Epithelial cell of esophagus (primary cell): ENCODE measurements at places on chromosomes 2 and 18.

DNA sequence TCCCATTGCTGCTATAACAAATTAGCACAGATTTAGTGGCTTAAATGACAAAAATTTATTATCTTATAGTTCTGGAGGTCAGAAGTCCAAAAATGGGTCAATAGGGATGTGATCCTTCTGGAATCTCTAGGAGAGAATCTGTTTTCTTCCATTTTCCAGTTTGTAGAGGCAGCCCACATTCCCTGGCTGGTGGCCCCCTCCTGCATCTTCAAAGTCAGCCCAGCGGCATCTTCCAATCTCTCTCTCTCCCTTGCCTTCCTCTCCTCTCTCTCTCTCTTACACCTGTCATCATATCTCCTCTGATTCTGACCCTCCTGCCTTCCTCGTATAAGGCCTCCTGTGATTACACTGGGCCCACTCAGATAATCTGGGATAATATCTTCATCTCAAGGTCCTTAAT, 3.9 kb upstream of the AGAP1 start:
- no peak for DNase-seq

- DNase-seq = no peak
Observed at GRCh38 chr2:37748541-37748940, 77.1 kb upstream of the CDC42EP3 start.

DNA sequence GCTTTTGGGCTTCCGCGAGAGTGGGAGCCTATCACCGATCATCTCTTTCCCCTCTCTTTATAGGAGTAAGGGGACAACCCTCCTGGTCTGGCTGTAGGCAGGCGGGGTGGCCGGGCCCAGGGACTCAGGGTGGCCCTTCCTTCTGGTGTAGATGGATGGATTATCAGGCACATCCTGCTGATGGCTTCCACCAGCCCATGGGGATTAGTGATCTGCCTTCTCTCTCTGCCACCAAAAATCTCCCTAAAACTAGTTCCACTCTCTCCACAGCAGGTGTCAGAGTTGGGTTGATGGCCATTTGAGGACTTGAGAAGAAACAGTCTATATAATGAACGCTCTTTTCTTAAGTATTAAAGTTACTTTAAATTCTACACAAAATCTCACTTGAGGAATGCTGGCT, 37.4 kb downstream of the NCK2 start:
- no peak for DNase-seq

DNA sequence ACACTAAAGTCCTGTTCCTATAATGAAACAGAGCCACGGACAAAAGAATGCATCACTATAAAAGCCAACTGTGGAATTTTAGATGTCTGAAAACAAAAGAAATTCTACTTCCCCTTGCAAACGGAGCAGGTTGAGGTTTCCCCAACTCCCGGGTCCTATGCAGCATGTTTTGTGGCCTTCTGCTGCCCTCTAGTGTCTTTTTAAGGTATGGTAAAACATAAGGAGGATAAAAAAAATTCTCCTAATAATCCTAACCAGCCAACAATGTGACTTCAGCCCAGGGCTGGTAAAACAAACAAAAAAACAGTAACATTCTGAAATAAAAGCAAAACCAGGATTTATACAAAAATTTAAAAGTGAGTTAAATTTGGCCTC, 539.5 kb downstream of the NRXN1 start:
- DNase-seq = peak; percentile 66

- DNase-seq = peak; percentile 95
Observed at GRCh38 chr2:33275689-33276444, 200.6 kb upstream of the RASGRP3 start.

- DNase-seq = no peak
Observed at GRCh38 chr2:120590841-120591240, 144.8 kb upstream of the GLI2 start.

DNA sequence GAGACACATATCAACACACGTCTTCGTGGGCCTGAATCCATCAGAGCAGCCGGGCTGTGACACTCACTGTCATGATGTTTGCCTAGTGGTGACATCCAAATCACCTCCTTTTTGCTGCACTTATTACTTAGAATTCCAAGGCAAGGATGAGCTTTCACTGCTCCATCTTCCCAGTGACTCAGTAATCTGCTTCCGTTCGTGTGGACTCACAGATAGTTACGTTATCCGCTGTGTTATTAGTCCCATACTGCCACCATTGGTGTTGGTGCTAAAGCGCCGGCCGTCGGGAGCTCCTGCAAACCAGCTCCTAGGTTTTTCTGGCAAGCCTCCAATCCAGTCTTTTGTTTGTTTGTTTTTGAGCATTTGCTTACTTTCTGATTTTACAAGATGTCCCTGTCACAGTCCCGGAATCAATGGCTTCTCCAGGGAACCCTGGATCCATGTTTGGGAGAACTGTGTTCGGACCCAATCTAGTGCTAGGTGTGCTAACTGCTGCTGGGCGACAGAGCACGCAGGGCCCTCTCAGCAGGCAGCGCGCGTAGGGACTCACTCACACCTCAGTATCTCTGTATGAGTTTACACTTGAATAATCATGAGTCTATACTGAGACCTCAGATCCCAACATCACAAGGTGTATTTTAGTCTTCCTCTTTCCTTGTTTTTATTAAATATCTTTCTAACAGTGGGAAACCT, 42.6 kb downstream of the HDAC4 start:
- no peak for DNase-seq

- no peak for DNase-seq
Observed at GRCh38 chr2:218137514-218137913, 11.7 kb downstream of the CXCR2 start.

GRCh38 chr2:45278365-45279078, 269.3 kb upstream of the SIX2 start:
- DNase-seq = no peak

DNA sequence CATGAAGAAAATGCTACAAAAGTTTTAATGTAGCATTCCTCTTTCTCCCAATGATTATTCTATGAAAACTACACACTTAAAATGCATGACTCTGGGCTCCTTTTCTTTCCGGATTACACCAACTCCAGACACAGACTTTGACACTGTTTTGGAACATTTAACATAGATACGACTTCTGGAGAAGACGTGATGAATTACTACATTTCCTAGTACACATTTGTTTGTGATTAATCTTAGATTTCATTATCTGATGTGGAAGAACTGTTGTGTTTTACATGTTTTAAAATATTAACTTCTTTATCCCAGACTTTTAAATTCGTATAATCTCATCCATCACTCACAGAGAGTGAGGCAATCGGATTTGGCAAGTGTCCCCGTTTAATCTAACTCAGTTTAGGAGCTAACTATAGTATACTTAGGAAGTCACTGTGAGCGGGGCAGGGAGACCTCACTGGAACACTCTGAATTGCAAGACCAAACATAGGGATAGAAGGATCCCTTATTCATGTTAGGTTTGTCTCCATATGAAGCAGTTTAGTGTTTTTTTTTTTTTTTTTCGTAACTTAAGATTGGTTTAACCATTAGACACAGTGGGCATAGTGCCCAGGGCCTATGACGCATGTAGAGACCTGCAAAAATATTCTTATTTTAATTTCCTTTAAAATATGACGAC, 66.7 kb downstream of the PDE1A start:
- DNase-seq = peak; percentile 58

- no peak for DNase-seq
Observed at GRCh38 chr2:64193491-64193890, 49.3 kb upstream of the PELI1 start.

- DNase-seq = no peak
Observed at GRCh38 chr2:176178757-176179295, 9.6 kb upstream of the HOXD1 start.

GRCh38 chr2:19484736-19485135, 126.3 kb upstream of the OSR1 start:
- DNase-seq = no peak

- no peak for DNase-seq
Observed at GRCh38 chr2:102070058-102070642, 72.4 kb upstream of the IL1R1 start.

- no peak for DNase-seq
Observed at GRCh38 chr2:1907291-1907690, 163.0 kb upstream of the PXDN start.

GRCh38 chr2:17962876-17963275, 84.4 kb downstream of the KCNS3 start:
- peak; percentile 21 for DNase-seq

- DNase-seq = no peak
Observed at GRCh38 chr2:8107621-8108378, 574.1 kb upstream of the ID2 start.

DNA sequence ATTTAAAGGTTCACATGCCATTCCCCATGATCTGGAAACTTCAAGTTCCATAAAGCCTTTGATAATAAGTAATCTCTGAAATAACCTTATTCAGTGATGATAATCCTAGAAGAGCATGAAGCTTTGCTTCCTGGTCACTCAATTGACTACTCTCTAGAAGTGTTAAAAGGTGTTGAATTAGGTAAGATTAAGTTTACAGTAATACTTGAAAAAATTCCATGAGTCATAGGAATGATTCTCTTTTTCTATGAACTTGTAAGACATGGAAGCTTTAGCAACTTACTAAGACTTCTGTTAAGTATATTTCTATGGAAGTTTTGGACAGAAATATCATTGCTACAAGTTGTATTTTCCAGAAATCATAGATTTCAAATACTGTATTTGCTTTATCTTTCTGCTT, 100.6 kb downstream of the MYO1B start:
- DNase-seq = peak; percentile 74

GRCh38 chr2:232960862-232961261, 52.2 kb downstream of the NGEF start:
- peak; percentile 60 for DNase-seq

DNA sequence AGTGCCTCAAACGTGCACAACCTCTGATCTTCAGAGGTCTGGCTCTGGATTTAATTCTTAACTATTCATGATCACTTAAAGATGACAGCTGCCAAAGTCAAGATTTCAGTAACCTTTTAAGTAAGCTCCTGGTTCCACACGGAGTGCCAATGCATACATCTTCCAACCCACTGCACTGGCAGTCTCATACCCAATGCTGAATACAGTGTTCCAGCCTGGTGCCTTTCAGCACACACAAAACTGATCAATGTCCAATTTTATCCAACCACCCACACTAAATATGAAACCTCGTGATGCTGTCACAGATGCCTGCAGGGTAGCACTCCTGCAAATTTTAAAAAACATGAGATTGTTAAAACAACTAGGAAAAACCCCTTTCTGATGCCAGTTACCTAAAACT, 84.0 kb downstream of the EHBP1 start:
- DNase-seq = no peak

DNA sequence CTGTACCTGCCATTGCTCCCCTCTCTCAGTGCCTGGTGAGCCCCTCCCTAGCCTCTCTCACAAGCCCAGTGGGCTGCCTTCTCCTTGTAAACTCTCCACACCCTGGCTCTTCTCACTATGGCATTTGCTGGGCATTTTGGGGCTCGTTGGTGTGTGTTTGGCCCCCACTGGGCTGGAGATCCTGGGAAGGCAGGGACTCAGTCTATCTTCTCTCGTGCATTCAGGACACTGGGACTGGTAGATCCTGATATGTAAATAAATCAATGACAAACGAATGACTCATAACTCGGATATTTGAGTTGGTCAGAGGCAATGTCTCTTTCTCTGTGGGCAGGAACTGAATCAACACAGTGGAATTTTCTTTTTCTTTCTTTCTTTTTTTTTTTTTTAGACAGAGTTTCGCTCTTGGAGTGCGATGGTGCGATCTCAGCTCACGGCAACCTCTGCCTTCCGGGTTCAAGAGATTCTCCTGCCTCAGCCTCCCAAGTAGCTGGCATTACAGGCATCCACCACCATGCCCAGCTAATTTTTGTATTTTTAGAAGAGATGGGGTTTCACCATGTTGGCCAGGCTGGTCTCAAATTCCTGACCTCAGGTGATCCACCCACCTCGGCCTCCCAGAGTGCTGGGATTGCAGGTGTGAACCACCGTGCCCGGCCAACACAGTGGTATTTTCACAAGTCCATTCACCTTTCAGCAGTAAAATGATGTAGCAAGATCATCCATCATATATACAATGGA, 144.6 kb upstream of the SPRED2 start:
- peak; percentile 93 for DNase-seq

- no peak for DNase-seq
Observed at GRCh38 chr2:185245806-185246205, 492.8 kb upstream of the FSIP2 start.

- DNase-seq = no peak
Observed at GRCh38 chr2:72098935-72099334, 48.7 kb downstream of the CYP26B1 start.

GRCh38 chr2:207482630-207483029, 47.1 kb upstream of the CREB1 start:
- peak; percentile 46 for DNase-seq

- DNase-seq = no peak
Observed at GRCh38 chr2:65212115-65212514, 15.5 kb upstream of the ACTR2 start.

- DNase-seq = no peak
Observed at GRCh38 chr18:23725827-23726661, 36.8 kb downstream of the LAMA3 start.

DNA sequence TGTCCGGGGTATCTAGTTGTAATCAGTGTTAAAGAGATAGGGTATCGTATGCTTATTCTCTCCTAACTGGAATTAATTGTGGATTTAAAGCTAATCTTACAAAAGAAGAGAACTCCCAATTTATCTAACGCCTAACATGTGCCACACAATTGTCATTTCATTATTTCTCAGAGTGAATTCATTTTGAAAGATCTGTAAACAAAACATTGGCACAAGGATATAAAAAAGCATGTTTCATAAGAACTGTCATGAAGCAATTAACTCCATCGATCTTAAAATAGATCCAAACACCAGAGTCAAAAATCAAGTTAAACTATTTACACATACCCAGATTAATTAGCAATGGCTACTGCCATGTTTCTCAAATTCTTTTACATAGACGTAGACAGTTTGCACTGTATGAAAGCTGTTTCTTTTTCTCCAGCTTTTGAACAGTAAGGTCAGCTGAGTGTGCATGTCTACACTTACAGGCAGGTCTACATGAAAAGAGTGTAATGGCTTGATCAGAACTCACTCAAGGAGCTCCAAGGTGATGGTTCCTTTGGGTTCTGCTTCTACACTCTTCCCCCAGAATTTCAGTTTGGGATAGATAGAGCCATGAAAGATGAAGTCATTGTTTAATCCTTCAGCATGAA, 38.8 kb downstream of the CABYR start:
- no peak for DNase-seq

DNA sequence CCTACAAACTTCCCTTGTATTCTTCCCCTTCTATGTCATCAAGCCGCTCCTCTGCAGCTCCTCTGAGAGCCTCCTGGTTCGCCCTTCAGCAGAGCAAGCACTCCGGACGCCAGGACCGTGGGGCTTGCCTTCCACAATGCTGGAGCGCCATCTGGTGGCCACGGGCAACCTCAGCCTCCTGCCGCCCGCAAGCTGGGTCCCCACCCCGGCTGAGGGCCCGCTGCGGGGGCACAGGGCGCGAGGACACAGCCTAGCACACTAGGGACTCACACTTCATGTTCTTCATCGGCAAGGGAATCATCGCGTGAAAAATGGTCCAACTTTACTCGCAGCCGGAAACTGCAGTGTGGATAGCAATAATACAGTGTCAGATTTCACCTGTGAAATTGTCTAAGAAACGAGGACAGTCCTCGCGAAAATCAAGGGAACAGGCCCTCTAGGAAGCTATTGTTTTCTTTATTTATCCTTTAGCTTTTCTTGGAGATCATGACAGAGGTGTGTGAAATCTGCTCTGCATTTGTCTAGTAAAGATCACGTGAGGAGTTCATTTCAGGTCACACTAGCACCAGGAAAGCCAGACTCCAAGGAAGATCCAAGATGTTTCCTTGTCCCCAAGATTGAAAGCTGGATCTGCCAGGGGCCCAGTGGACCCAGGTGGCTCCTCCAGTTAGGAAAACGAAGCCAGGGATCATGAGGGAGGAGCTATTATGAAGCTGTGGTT, 5.8 kb downstream of the PRLH start:
- peak; percentile 90 for DNase-seq

- peak; percentile 31 for DNase-seq
Observed at GRCh38 chr2:95313296-95314131, 16.4 kb downstream of the KCNIP3 start.

GRCh38 chr2:121689356-121689755, 40.1 kb upstream of the CLASP1 start:
- DNase-seq = no peak
